DMS 273 treated with DMSO at 0.1 percent for 48 hours (cell line): ENCODE measurements at places on chromosomes 6 and 20.

DNA sequence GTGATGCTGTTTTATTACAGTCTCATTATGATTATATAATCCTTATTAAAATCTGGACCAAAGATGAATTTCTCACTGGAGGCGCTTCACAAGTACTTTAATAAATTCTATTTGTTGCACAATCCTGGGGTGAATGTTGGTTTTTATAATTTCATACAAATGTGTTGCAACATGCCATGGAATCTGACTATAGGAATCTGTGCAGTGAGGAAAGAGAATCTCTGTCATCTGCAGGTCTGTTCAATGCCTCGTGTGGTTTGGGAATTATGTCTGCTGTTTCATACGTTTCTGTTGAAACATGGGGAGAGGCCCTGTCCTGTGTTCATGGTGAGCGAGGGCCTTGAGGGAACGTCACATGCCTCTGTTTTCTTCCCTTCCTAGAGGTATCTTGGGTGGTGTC, 277.3 kb downstream of the CDH4 start:
- DNase-seq = no peak

DNA sequence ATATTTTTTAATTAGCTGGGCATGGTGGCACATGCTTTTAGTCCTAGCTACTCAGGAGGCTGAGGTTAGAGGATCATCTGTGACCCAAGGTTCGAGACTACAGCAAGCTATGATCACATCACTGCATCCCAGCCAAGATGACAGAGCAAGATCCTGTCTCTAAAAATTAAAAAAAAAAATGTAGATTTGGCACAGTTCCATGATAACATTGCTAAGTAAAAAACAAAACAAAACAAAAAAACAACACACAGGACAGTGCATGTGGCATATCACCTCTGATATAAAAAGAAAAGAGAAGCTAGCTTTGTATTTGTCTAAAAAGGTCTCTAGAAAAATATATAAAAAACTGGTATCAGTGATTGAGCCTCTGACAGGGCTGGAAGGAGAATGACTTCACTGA, 24.6 kb downstream of the RNF24 start:
- DNase-seq = no peak

GRCh38 chr6:36860126-36860525, 14.5 kb downstream of the PPIL1 start:
- DNase-seq = no peak

- no peak for DNase-seq
Observed at GRCh38 chr6:46745973-46746372, 760 bp upstream of the ANKRD66 start.

GRCh38 chr20:16488616-16489015, 84.6 kb downstream of the KIF16B start:
- DNase-seq = no peak
